ENCODE measurements at places on chromosomes 4 and X. TPM values are rescaled to one million over a fixed set of nuclear protein-coding genes. Genes with fewer than 3 reads are reported as not detected.

GRCh38 chrX:97616883-97617530, 733.3 kb downstream of the RPA4 start:
- no peak for DNase-seq

- DNase-seq, result no peak
These were observed 118.8 kb downstream of the CHM start for GRCh38 chrX:85928606-85929005.

The LNX1 gene
- 3.1 TPM for total RNA-seq

DNA sequence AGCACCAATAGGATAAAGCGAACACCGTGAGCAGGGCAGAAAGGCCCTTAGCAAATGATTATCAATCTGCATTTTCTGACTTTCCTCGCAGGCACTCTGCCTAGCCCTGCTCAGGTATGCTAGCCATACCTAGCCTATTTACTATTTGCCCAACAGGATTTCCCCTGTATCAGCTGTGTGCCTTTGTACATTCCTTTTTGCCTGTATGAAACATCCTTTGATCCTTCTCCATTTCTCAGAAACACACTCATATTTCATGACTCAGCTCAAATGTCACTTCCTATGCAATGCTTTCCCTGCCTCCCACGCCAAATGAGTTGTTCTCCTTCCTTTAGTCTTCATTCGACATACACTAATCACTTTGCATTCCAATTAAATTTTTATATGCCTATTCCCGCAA, 37.2 kb downstream of the PCDH7 start:
- DNase-seq, result no peak

DNA sequence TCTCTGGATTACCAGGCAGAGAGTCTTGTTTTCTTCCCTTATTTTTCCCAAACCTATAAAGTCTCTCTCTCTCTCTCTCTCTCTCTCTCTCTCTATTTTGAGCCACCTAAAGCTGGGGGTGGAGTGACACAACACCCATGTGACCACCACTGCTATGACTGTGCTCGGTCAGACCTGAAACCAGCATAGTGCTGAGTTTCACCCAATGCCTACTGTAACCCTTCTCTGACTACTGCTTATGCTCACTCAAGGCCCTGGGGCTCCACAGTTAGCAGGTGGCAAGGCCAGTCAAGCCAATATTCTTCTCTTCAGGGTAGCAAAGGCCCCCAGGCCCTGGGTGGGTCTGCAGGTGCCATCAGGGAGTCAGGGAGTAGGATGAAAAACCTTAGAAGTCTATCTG, 114.7 kb upstream of the ARMCX2 start:
- DNase-seq, result no peak

The SORCS2 gene
- 1.8 TPM for total RNA-seq

DNA sequence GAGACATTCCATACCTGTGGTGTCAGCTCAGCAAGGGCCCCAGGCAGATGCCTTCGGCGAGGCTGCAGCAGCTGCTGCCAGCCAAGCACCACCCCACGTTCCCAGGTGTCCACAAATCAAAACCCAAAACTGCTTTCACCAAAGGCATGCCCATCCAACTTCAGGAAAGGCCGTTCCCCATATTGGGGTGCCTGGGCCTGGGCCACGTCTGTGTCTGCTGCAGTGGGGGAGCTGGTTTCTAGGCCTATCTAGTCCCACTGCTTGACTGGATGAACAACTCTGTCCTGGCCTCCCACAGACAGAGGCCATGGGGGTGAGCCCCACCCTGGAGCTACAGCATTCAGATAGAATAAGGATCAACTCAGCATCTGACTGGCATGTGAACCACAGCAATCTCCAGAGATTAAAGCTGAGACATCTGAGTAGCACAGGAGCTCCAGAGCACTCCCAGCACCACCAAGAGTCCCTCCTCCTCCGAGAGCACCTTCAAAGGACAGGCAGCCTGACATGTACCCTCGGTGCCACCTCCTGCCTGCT, 37.0 kb downstream of the NAT8L start:
- no peak for DNase-seq

The DCAF12L1 gene
- total RNA-seq, result 5.3 TPM

GRCh38 chr4:2621419-2621818, 85.0 kb downstream of the FAM193A start:
- DNase-seq, result no peak

DNA sequence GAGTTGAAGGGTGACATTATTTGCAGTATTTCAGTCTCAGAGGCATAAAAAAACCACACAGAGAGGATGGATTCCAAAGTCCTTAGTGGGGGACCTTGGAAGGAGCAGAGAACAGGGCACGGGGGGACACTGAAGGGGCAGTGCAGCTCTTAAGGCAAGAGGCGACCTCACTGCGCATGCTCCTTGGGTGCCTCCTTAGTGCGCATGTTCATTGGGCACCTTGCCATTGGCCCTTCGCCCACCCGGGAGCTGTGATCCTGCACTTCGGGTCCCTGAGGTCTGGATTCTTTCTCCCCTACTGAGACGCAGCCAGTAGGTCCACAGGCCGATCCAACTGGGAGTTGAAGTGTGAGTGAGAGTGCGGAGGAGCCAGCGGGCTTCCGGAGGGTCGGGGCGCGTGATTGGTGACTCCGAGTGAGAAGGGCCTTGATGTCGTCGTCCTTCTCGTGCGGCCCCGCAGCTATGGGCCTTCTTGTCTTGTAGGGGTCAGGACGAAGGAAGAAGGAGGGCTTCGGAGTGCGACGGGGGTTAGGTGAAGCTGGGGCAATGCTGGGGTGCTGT, at the start of gene XAGE5:
Gene XAGE5 (plus strand): TSS at position 223 of the 561 bp plus-strand sequence. CDS start 1,280 bp downstream, outside the sequence.
- DNase-seq, result no peak

The DGKK gene
- 19.2 TPM for total RNA-seq

- no peak for DNase-seq
These were observed 94.2 kb downstream of the LARP1B start for GRCh38 chr4:128155231-128155855.

DNA sequence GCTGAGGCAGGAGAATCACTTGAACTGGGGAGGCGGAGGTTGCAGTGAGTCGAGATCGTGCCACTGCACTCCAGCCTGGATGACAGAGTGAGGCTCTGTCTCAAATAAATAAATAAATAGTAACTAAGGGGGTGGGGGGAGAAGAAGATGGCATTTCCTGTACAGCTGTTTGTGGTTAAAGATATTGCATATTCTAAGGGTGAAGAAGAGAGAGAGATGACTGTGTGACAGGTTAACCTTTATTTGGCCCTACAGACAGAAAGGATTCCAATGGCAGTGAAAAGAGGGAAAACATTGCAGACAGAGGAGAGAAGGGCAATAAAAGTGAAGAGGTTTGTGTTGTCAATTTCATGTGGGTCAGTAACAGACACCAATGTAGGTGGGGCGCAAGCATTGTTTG, 9.4 kb downstream of the TASL start:
- no peak for DNase-seq

- no peak for DNase-seq
These were observed 212.6 kb upstream of the AGTR2 start for GRCh38 chrX:115957862-115958490.

GRCh38 chrX:149818652-149819051, 36.9 kb downstream of the MAGEA9 start:
- DNase-seq, result no peak

- no peak for DNase-seq
These were observed 5.9 kb downstream of the ZFYVE28 start for GRCh38 chr4:2412534-2412884.

GRCh38 chrX:15786915-15787314, 3.4 kb upstream of the ZRSR2 start:
- DNase-seq, result no peak

DNA sequence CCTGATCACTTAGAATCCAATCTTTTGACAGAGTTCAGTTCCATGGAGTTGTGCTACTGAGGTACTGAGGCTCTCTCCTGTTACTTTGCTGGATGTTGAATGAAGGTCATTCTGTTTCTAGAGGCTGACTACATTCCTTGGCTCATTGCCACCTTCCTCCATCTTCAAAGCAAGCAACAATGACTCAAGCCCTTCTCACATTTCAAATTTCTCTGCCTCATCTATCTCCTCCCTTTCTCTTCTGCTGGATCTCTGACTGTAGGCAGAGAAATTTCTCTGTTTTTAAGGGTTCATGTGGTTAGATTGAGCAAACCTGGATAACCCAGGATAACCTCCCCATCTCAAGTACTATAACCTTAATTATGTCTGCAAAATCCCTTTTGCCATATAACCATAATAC, 775.4 kb downstream of the STPG2 start:
- DNase-seq, result no peak

The PNMA3 gene
- total RNA-seq, result 7.8 TPM

The F11 gene
- total RNA-seq, result 0.99 TPM

DNA sequence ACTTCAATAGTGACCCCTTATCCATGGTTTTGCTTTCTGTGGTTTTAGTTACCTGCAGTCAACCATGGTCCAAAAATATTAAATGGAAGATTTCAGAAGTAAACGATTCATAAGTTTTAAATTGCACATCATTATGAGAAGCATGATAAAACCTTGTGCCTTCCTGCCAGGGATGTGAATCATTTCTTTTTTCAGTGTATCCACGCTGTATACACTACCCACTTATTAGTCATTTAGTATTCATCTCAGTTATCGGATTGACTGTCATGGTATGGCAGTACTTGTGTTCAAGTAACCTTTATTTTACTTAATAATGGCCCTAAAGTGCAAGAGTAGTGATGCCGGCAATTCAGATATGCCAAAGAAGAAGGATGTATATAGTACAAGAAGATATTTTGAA, 37.7 kb upstream of the TASL start:
- DNase-seq, result no peak

DNA sequence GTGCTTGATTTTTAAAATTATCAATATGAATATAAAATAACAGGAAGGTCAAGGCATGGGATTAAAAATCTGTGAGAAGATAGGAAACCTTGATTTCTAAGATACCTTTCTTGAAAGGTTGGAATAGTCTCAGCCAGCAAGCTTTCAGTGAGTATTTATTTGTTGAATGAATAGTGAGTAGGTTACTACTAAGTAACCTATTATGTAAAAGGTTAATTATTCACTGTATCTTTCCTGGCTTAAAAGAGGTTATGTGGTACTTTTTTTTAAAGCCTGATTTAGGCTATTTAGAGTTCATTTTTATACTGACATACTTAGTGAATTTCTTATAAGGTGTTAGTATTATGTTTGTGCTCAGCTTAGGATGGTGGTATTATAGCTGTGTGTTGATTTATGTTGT, 123.5 kb downstream of the PTPN13 start:
- no peak for DNase-seq

GRCh38 chr4:185809533-185810071, 2.4 kb downstream of the SORBS2 start:
- no peak for DNase-seq

- no peak for DNase-seq
These were observed 400.2 kb downstream of the MID1IP1 start for GRCh38 chrX:39201305-39201990.

The HS6ST2 gene
- 3.7 TPM for total RNA-seq

The BEX5 gene
- total RNA-seq, result 12.0 TPM

GRCh38 chr4:151417164-151417571, 8.2 kb downstream of the FHIP1A start:
- DNase-seq, result no peak

GRCh38 chr4:103075435-103075893, 1.1 kb downstream of the SLC9B2 start:
- no peak for DNase-seq

The TEC gene
- 2.3 TPM for total RNA-seq

DNA sequence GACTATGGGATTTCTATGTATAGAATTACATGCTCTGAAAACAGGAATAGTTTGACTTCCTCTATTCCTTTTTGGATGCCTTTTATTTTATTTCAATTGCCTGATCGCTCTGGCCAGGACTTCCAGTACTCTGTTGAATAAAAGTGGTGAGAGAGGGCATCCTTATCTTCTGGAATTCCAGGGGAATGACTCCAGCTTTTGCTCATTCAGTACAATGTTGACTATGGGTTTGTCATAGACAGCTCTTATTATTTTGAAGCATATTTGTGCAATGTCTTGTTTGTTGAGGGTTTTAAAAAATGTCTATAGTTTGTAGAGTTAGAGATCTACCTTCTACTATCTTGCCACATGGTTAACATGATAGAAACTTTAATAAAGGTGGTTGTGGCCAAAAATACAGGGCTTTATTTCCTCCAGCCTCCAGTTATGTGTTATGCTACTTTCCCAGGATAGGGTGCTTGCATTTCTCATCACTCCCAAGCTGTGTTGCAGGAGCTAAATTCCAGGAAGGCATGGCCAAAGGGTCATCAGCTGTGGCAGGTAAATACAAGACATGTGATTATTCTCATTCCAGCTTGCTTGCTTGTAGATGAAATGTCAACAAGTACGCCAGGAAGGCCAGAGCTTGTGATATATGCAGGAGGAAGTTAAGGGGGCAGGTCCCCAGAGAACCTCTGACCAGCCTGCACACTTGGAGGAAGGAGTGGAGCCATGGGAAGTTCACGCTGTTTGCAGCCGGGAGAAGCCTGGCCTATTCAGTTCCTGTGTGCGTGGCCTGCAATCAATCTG, 142.4 kb upstream of the CPXCR1 start:
- no peak for DNase-seq

Data from H1 (cell line).